ENCODE measurements at places on chromosomes 4 and X.

DNA sequence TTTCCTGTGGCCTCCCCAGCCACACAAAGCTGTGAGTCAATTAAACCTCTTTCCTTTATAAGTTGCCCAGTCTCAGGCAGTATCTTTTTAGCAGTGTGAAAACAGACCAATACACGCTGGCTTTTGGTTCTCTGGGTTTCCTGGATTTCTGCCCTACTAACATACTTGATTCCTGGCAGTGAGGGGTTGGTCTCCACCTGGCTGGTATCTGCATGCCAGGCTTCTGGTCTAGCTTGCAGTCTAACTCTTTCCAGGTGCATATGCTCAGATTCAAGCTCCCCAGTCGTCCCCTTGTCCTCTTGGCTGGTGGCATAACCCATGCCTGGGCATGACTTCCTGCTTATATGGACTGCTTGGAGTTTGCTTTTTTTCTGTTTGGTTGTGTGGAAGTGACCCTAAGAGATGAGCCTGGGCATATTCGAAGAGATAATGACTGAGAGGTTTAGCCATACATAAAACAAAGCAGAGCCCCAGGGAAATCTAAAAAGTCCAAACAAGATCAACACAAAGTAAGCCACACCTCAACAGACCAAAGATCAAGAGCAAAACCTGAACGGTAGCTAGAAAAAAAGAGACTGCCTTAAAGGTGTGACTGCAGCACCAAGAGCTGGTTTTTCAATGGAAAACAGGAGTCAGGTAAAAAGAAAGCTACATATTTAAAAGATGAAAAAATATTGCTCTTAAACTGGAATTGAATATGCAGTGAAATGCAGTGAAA is 102.1 kb upstream of the STS start:
- no peak for DNase-seq

GRCh38 chr4:121338518-121338917 is 42.3 kb downstream of the QRFPR start:
- DNase-seq, result no peak

GRCh38 chrX:108442901-108443464 is 3.3 kb downstream of the COL4A5 start:
- no peak for DNase-seq

DNA sequence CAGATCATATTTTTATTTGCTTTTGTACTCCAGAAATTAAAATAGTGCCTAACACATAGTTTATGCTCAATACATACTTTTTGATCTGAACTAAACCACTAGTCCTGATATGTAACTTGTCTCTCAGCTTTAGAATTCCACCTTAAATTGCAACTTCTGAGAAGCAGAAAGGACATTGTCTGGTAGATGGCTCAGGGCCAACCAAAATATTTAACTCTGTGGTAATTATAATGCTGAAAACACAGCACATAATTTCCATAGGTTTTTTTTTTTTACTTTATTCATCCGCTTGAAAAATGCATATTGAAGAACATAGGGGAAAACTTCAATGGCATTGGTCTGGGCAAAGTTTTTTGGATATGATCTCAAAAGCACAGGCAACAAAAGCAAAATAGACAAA is 59.3 kb downstream of the AREG start:
- no peak for DNase-seq

DNA sequence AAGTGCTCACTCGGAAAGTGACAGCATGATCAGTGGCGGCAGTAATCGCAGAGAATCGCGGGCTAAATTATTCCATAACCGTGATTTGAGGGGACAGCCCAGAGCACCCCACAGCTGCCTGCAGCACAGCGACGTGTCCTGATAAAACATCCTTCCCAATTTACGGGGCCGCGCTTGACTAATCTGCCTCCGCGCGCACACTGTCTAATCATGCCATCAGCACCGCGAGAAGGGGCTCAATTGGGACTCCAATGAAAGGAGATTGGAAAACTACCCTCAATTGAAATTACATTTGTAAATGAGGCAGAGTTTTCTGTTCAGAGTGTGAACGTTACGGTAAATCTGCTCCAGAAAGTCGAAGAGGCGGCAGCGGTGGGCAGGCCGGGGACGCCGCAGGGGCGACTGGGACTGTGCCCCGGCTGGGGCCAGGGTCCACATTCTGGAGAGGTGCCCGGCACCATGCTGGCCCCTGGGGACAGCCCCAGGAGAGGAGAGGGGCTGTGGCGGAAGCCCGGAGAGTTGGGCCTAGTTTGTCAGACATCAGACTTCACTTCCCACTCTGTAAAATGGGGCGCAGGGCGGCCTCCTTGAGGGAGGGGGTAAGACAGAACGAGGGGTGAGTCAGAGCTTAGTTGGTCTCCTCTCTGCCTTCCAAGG is 107.7 kb downstream of the FAM53A start:
- no peak for DNase-seq

DNA sequence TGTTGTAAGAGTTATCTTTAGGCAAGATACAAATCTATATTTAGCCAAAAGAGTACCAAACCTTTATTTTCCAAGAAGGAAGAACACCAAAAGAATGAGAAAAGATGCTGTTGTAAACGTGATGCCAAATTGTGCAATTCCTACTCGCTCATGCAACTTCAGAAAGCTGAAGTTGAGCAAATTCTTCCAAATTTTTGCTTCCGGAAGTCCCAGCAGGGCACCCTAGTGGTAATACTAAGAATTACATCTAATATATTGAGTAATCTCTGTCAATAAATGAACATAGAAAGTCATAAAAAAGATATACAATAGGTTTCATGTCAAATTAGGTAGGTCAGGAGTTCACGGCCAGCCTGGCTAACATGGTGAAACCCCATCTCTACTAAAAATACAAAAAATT is 36.0 kb upstream of the SMARCAD1 start:
- DNase-seq, result no peak

GRCh38 chr4:145730026-145730425 is 50.1 kb downstream of the C4orf51 start:
- DNase-seq, result no peak

DNA sequence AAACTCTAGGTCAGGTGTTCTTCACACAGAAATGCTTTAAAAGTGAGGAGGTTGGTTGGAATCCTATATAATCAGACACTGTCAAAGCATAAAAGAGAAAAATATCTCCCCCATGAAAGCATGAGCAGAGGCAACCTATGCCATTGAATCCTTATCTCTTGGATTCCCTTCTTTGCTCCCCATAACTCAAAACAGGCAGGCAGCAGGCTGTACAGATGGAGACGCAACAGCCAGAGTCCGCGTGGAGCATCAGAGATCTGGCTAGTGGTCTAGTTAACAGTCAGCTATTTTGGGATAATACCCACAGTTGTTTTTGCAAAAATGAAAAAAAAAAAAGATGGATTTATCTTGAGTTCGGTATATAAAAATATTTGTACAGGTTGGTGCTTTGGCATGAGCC is 490.0 kb upstream of the TENM3 start:
- DNase-seq, result no peak

DNA sequence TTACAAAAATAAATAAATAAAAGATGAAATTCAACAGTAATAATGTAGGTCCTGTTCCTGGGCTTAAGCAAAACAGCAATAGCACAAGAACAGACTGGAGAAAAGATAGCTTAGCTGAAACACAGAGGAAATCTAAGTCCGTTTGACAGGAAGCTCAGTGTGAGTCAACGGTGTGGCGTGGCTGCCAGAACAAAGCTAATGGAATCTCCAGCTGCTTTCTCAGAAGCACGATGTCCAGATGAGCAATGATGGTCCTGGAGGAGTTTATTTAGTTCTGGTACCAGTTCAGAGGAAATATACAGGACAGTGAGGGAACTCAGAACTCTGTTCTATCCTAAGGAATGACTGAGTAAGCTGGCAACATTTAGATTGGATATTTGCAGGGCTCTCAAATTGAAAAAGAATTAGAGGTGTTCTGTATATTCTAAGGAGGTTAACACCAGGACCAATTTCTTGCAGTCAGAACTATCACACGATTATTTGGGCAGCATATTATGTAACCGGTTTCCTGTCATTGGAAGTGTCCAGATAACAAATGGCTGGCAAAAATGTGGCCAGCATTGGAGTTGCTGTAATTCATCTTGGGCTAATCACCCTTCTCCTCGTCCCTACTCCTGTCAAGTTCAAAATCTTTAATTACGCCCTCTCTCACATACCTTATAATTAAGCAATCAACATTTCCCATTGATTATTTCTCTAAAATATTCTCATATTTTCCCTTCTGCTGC is 12.7 kb downstream of the GAB3 start:
- DNase-seq, result no peak

- DNase-seq, result no peak
Observed at GRCh38 chrX:104084534-104085277, 8.7 kb upstream of the TMSB15C start.

- no peak for DNase-seq
Observed at GRCh38 chr4:121011138-121011537, 61.2 kb downstream of the NDNF start.

DNA sequence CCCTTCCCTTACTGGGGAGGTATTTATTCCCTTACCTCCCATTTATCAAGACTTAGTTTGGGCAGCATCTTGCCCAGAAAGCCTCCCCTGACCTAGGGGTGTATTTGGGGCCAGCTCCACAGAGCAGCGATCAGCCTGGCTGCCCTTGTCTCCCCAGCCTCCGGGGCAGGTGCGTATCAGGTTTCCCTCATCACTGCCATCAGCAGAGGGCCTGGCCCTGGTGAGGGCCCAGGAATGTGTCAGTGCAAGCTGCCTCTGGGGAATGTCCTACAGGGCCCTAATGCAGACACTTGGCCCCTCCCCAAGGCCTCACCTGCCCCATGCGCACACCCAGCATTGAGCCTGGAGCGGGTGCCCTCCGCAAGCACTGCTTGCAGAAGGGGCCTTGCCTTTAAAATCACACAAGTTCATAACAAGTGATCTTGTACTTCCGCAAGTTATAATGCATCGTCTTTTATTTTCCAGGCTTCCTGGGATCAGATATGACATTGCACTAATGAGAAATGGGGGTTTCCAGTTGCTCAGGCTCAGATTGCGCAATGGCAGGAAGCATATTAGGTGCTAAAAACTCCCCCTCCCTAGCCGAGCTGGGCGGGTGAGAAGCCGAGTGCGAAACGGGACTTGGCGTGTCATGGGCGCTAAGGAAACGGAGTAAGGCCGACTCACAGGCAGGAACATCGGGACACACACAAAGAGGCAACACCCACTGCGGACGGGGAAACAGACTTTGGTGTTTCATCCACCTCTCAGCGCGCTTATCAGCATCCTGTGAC is 25.4 kb upstream of the AFAP1 start:
- DNase-seq, result no peak

GRCh38 chr4:32569861-32570260 is 1849.7 kb downstream of the PCDH7 start:
- DNase-seq, result no peak

- DNase-seq, result no peak
Observed at GRCh38 chrX:129996120-129996519, 13.7 kb downstream of the BCORL1 start.

- DNase-seq, result peak; percentile 91
Observed at GRCh38 chr4:105708181-105709080, at the start of the genes GSTCD and INTS12. TSS of gene GSTCD (plus strand) at chr4:105708784. CDS start at chr4:105717614, 8,830 bp downstream. TSS of gene INTS12 (minus strand) at chr4:105708689. CDS start at chr4:105700005, 8,684 bp downstream.

GRCh38 chr4:156773648-156774357 is 197.8 kb downstream of the PDGFC start:
- no peak for DNase-seq

DNA sequence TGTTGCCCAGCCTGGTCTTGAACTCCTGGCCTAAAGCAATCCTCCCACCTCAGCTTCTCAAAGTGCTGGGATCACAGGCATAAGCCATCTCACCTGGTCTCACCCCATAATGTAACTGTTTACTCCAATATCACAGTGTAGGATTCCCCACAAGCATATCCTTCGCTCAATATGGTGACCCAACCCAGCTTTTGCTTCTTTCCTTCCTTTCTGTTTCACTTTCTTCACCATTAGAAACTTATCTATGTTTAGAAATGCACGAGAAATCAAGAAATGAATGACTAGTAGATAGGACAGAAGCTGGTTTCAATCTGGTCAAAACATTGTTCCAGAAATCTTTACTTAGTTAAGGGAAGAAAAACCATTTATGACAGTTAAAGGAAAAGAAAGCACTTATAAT is 18.9 kb downstream of the TSPAN5 start:
- no peak for DNase-seq

GRCh38 chr4:135921081-135921480 is 1611.2 kb downstream of the PCDH18 start:
- no peak for DNase-seq

GRCh38 chrX:109774706-109775105 is 41.6 kb upstream of the ACSL4 start:
- DNase-seq, result no peak

- no peak for DNase-seq
Observed at GRCh38 chr4:153506341-153507309, 40.5 kb downstream of the TMEM131L start.

GRCh38 chrX:114584375-114584943 is 573 bp downstream of the HTR2C start:
- DNase-seq, result no peak

GRCh38 chrX:53281963-53282695 is 745 bp upstream of the IQSEC2 start:
- no peak for DNase-seq

GRCh38 chrX:107729558-107730297 is 45.9 kb downstream of the TSC22D3 start:
- no peak for DNase-seq

GRCh38 chr4:185217408-185217975 is 8.1 kb downstream of the SNX25 start:
- DNase-seq, result no peak

- DNase-seq, result no peak
Observed at GRCh38 chrX:111355523-111356115, 56.4 kb downstream of the DCX start.

GRCh38 chr4:161486461-161486860 is 677.3 kb downstream of the FSTL5 start:
- DNase-seq, result no peak

DNA sequence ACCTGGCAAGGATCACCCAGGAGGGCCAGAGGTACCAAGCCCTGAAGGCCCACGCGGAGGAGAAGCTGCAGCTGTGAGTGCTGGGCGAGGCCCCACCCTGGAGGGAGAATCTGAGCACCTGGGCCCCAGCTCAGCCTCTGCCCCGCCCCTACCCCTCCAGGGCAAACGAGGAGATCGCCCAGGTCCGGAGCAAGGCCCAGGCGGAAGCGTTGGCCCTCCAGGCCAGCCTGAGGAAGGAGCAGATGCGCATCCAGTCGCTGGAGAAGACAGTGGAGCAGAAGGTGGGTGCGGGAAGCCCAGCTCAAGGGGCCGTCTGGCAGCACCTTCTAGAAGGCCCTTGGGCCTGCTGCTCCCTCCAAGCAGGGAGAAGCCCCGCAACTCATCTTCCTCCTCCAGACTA is 23.2 kb downstream of the TACC3 start:
- DNase-seq, result no peak

DNA sequence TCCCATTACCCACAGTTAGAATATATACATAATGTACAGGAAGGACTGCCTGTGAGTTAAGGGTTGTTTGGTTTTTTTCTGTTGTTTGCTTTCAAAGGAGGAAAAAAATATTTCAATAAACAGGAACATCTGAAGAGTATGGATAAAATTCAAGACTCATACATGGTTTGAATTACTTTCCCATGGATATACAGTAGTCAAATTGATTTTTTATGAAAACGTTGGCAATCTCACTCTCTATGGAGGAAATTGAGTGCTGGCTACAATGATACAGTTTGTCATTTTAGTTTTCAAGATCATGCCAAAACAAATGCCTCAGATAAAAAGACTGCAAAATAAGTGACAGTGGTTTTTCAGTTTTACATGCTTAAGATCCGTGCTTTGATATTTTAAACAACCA is 116.6 kb downstream of the SH3RF1 start:
- DNase-seq, result no peak

GRCh38 chrX:1511829-1512228 is 25.2 kb downstream of the P2RY8 start:
- no peak for DNase-seq

GRCh38 chr4:90960840-90961239 is 833.6 kb downstream of the CCSER1 start:
- no peak for DNase-seq

Data from amygdala (tissue), 56 donors.